ENCODE measurements at places on chromosomes 4 and X.

DNA sequence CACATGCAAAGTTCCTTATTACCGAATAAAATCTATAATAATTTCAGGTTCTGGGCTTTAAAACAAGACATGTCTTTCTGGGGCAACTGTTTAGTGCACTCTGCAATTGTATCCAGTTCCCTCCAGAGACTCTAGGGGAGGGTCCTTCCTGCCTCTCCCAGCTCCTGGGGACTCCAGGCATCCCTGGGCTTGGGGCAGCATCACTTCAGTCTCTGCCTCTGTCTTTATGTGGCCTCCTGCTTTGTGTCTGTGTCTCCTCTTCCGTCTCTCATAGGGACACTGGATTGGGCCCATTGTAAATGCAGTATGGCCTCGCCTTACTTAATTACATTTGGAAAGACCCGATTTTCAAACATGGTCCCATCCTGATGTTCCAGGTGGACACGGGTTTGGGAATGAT, 10.9 kb upstream of the ASMTL start:
- DNase-seq = no peak

DNA sequence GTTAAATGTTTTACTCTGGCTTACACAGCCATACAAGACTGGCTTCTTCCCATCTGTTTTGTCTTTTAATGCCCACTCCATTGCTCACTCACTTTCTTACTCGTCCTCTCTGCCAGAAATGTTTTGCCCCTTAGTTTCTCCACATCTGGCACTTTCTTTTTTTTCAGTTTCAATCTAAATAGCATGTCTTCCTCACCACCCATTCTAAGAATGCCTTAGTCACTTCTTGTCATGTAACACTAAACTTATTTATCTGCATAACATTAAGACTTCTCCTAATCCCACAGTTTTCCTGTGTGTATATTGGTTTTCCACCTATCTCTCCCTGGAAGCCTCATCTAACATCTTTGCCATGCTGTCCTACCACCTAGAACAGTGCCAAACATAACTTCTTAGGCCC, 119.3 kb downstream of the ADAMTS3 start:
- no peak for DNase-seq

GRCh38 chr4:118955515-118955914, 66.9 kb downstream of the SYNPO2 start:
- DNase-seq = no peak

DNA sequence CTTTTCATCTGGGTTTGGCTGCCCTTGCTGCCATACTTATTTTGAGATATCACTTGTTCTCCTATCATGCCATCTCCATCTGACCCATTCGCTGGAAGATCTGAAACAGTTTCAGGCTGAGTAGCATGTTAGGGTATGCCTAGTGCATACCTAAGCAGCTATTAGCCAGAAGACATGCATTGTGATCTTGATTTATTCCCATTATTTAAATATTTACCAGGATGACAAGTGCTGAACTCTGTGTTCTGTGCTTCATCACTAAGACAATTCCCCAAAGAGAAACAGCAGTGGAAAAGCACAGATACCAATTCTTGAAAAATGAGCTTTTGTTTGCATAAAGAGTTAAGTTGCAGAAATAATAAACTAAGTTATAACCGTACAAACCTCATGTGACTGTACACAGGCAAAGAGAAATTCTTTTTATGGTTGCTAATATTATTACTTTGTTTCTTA, 271.0 kb upstream of the ARSJ start:
- no peak for DNase-seq

DNA sequence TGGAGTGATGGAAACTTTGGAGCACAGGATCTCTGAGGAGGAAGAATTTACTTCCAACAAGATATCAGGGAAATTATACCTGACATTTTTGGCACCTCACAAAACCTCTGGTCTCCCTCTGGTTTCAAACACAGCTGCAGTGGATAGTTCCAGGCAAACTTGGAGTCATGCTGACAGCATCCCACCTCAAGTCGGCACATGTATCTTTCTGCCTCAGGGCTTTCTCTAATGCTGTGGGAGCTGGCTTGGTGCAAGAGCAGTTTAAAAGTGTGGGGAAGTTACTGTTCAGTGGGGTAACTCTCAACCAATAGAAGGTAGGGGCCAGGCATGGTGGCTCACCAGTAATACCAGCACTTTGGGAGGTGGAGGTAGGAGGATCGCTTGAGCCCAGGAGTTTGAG, 207.1 kb upstream of the NHS start:
- no peak for DNase-seq

DNA sequence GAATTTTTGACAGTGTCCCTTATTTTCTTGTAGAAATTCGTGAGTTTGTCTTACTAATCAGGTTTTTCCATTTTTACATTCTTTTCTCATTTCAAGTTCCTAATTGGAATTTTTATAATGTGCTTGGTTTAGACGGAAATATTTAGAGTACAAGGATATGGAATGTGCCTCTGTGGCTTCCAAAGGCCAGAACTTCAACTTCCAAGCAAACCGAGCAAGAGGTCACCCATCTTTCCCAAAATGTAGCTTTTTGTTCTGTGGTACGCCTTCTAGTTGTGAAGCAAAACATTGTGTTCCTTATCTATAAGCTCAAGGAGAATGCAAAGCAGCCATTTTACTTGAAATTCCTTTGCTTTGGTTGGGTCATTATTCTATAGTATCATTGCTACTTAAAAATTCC, 212.8 kb upstream of the PACRGL start:
- DNase-seq = no peak

DNA sequence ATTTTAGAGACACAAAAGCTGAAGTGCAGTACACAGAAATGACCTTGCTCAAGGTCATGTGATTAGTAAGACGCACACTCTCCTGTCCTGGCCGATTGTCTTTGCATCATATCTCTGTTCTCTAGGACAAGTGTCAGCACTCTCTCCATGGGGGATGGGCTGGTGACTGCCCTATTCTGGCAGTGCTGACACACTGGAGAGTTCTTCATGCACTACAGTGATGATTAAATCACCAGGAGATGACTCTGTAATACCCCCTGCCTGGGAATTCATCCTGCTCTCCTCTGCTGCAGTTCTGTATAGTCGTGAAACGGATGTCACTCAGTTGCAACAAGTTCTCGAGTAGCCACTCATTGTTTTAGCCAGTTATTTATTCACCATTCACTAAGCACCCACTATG, 5.3 kb upstream of the SHISA3 start:
- DNase-seq = no peak

GRCh38 chrX:78123190-78123589, 16.3 kb downstream of the TAF9B start:
- no peak for DNase-seq

GRCh38 chr4:110621839-110622751, 782 bp downstream of the PITX2 start:
- no peak for DNase-seq

DNA sequence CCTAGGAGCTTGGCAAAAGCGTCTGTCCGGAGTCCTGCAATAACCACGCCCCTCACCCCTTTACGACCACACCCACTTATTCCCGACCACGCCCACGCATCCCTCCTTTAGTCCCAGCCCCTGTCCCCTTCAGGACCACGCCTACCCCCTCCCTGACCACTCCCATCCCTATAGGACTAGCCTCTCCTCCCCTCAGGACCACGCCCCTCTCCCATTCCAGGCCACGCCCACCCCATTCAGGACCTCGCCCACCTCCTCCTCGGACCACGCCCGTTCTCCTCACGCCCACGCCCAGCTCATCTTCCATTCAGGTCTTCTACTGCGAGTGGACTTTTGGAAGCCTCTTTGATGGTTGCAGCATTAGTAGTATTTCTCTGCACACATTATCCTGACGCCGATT, 131.2 kb upstream of the STX18 start:
- no peak for DNase-seq

- no peak for DNase-seq
Observed at GRCh38 chrX:46327566-46328115, 217.6 kb downstream of the ZNF674 start.

GRCh38 chrX:28347476-28347875, 239.8 kb upstream of the IL1RAPL1 start:
- no peak for DNase-seq

GRCh38 chrX:116490104-116490503, 27.3 kb upstream of the CT83 start:
- no peak for DNase-seq

DNA sequence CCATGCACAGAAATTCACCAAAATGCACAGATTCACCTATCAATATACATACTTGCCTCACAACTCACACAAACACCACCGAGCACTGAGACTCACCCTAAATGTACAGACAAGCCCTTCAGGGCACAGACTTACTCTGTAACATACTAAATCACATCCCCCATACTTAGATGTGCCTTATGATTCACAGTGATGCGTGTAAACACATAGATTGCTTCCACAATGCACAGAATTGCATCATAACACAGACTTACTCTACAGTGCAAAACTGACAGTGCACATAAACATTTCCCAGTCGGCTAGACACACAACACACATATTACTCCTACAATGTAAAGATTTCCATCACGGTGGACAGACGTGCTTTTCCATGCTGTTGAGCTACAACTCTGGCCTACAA, 6.2 kb downstream of the LINC00632 start:
- DNase-seq = no peak

- DNase-seq = no peak
Observed at GRCh38 chr4:17347445-17347844, 164.4 kb downstream of the QDPR start.

DNA sequence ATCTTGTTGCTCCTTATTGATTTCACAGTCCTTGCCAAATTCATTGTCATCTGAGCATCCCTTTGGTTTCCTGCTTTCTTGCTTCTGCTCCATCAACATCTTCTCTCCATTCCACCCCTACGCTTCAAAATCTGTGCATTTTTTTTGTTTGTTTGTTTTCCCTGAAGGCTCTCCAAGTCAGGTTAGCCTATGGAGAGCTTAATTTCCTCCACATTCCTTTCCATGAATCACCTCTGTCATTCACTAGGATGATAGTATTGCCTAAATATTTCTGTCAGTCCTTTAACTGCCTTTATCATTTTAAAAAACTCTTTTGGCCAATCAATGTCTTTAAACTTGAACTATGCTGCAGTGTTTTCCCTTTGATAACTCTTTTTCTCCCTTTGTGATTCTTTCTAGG, 67.7 kb downstream of the PPARGC1A start:
- no peak for DNase-seq

DNA sequence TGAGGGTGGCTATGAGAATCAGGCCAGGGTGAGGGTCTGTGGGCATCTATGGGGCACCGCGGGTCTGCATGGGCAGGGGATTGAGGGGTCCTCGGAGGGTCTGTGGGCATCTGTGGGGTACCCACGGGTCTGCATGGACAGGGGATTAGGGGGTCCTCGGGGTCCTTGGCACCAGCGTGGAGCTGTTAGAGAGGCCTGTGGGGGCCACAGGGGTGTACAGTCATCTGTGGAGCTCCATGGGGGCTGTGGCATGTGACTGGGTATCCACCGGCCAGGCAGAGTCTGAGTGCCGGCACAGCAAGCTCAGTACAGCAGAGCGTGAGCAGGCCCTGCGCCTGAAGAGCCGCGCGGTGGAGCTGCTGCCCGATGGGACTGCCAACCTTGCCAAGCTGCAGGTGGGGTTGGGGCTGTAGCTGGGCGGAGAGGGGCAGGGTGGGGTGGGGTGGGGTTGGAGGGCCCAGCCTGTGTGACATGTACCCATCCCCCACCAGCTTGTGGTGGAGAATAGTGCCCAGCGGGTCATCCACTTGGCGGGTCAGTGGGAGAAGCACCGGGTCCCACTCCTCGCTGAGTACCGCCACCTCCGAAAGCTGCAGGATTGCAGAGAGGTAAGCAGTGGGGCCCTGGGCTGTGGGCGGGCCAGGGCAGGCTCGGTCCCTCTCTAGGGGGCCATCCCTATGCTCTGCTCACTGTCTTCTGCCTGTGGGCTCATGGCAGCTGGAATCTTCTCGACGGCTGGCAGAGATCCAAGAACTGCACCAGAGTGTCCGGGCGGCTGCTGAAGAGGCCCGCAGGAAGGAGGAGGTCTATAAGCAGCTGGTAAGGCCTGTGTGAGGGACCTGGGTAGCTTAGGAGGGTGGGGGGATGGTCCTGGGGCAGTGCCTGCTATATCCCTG, 12.9 kb downstream of the CCDC22 start:
- no peak for DNase-seq
